Stimulated activated CD4-positive, alpha-beta T cell treated with anti-CD3 and anti-CD28 coated beads, TNF-alpha, amount 100 ng/mL, for 4 hours (primary cell): ENCODE measurements at places on chromosomes 5 and 9.

DNA sequence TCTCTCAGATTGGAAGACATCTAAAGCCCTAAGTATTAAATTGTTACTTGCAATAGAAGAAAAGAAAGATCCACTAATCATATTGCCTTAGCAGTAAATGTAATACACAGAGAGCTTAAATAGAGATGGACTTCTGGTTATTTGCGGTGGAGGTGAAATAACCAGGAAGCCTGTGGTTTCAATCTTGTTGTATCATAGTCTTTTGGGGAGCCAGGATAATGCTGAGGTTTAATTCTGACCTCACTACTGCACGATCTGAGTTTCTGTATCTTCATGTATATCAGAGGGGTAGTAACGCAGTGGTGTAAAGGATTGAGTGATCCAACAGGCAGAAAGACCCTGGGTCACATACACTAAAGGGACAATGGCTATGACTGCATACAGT, 71.7 kb downstream of the ANKRD55 start:
- DNase-seq, result no peak

GRCh38 chr9:35757226-35757891, 3.3 kb upstream of the MSMP start:
- DNase-seq, result no peak

DNA sequence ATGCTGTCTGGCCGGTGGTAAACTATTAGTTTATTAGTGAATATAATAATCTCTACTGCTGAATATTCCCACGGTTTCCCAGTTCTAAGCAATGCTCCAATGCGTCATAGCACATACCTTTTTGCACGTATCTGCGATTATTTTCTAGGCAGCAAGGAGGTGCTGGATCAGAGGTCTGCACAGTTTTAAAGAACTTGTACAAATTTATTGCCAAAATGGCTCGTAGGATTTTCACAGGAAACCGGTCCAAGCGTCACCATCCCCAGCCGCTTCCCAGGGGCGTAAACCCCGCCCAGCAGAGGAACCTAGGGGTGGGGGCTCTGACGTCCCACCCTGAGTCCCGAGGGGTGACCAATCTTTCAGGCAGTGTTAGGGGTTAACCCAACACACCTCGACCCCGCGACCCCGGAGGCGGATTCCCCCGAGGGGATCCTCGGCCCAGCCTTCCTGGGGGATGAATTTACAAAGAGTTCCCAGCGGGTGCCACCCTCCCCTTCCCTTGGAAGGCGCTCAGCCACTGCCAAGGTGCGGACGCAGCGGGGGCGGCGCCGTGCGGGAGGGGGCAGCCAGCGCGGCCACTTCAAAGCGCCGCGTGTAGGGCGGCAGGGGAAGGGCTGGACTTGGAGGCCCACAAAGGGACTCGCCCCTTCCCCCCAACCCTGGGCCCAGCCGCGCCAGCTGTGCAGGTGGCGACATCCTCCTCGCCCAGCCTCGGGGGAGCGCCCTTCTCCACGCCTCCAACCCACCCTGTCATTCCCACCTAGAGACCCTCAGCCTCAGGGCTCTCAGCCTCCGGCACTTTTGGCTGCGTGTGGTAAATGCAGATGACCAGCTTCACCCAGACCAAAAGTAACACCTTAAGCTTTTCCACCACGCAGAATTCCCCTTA, 43.5 kb upstream of the TCF7 start:
- DNase-seq, result no peak

- DNase-seq, result no peak
These were observed 7.9 kb upstream of the SYK start for GRCh38 chr9:90793729-90794128.

DNA sequence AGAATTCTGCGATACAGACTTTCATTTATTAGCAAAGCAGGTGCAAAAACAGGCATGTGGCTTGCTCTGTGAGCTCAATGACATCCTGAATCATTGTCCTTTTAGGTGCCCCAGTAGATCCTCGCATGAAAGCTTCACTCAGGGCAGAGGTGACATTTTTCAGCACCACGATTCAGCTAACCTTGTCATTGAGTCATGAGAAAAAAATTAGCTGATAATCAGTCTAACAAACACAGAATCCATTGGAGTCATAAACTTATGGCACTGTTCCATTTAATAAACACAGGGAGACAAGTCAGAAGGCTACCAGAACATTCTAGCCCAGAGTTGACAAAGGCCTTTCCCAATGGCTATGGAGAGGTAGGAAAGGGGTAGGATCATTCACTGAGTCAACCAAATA, 104.8 kb upstream of the RAD23B start:
- no peak for DNase-seq

DNA sequence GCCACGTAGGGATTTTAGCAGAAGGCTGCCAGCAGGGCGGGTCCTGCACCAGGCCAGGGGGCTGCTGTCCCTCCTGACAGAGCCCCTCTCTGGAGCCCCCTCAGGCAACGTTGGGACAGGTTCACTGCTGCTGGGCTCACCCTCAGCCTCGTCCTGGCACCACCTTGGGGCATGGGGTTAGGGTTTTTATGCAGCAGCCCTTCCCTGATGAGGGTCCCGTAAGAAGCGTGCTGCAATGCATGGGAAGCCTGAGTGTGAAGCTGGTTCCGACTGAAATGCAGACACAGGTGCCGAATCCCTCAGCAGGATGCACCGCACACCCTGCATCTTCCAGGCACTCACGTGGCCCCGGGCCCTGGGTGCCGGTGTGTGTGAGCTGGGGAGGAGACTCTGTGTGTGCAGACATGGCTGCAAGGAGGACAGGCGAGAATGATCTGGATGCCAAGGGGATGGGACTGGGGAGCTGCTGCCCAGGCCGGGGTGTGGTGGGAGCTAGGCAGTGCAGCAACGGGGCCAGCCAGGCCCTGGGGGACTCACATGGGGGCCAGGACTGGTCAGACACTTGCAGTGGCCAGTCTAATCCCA, 27.1 kb downstream of the ZDHHC11B start:
- DNase-seq, result no peak

GRCh38 chr9:18106006-18106560, 367.9 kb upstream of the ADAMTSL1 start:
- no peak for DNase-seq

- DNase-seq, result no peak
These were observed 77.3 kb downstream of the PALM2AKAP2 start for GRCh38 chr9:109857336-109857735.

DNA sequence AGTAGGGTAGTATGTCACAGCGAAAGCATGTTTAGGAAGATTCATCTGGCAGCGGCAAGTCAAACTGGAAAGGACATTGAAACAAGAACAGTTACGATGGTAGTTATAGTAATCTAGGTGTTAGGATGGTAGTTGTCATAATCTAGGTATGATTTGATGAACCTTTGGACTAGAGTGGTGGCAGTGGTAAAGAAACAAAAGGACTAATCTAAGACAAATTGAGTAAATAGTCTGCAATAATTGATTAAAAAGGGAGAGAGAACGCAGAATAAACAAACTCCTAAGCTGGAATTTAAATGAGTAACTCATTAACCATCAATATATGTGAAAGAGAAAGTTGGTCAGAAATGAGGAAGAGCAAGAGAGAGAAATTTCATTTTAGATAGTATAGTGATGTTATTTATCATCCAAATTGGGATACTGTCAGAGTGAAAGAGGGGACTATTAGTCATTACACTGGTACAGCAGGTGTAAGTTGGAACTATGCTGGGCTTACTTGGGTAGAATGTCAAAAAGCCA, 56.8 kb downstream of the MTREX start:
- DNase-seq, result no peak

DNA sequence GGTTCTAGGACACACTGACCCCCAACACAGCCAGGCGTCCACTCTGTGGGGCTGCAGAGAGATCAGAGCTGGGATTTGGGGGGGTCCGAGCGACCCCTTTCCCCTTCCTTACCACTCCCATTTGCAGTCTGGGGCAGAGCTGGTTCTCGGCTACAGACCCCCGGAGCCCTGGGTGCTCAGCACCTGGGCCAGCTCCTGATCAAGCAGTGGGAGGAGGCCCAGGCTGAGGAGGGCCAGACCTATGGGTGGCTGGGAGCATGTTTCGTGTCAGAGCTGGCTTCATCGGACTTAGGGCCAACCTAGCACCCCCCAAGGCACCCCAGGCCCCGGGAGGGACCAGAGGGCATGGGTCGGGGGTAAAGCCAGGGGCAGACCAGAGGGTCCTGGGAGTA, 7.6 kb downstream of the GRIN1 start:
- no peak for DNase-seq
